ENCODE measurements at places on chromosomes 16 and 17.

GRCh38 chr17:35287286-35287811 lies 44.5 kb downstream of the SLFN5 start:
- no peak for DNase-seq

- DNase-seq, result peak; percentile 14
Measured at GRCh38 chr16:48608871-48609651, 919 bp downstream of the N4BP1 start.

DNA sequence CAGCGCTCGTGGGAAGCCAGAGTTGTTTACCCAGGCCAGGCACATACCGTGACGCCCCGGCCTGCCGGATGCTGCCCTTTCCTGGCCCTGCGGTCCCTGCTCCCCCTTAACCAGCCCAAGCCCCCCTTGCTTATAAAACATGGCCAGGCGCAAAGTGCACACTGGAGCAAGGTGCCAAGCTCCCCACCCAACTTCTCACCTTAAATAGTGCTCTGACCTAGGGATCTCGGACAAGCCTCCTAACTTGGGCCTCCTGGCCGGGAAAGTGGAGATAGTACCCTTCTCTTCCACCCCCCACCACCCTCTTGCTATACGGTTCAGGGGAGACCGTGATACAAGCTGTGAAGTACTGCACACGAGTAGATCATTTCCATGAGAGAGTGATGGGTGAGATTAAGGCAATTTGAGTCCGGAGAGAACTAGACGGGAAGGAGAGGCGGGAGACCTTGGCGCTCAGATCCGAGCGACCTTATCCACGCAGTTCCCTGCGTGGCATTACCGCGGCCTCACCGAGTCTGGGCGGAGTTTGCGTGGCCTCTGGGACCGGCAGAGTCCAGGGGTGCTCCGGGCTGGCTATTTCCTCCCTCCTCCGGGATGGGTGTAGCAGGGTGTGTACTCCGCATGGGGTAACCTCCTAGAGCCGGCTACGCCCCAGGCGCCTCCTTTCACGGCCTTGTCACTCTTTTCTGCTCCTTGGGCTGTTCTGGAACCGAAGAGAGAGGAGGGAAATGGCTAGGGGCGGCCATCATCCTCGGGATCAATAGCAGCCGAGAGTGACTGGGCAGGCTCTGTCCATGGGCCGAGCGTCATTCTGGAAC lies 4.4 kb upstream of the LHX1 start:
- no peak for DNase-seq

DNA sequence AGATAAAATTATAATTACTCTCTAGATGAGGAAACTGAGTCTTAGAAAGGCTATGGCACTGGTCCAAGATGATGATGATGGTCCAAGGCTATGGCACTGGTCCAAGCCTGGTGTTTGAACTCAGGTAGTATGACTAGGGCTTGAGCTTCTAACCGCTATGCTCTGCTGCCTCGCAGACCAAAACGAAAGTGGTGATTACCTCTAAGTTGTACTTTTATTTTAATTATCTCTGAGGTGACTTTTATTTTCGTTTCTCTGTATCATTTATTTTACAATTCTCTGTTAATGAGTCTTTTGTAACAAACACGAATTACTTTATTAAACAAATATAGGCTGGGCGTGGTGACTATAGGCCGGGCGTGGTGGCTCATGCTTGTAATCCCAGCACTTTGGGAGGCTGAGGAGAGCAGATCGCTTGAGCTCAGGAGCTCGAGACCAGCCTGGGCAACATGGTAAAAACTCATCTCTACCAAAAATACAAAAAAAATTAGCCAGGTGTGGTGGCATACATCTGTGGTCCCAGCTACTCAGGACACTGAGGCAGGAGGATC lies 5.6 kb downstream of the REXO5 start:
- no peak for DNase-seq

- DNase-seq, result no peak
Measured at GRCh38 chr16:74871608-74872007, 97.0 kb upstream of the FA2H start.

DNA sequence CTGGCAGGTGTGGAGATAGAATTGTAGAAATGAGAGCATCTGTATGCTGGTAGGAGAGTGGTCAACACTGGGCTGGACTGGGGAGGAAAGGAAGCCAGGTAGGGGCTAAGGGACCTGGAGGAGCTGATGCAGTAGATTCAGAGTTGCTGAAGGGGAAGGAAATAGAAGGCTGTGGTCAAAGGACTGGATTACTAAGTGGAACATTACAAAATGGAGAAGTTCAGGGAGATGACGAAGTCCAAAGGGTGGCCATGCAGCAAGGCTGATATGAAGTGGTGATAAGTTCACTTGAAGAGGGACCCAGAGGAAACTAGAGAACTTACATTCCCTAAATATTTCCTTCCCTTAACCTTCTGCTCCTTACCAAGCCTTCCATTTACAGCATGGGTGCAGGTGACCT lies 8.6 kb upstream of the CCL2 start:
- no peak for DNase-seq

DNA sequence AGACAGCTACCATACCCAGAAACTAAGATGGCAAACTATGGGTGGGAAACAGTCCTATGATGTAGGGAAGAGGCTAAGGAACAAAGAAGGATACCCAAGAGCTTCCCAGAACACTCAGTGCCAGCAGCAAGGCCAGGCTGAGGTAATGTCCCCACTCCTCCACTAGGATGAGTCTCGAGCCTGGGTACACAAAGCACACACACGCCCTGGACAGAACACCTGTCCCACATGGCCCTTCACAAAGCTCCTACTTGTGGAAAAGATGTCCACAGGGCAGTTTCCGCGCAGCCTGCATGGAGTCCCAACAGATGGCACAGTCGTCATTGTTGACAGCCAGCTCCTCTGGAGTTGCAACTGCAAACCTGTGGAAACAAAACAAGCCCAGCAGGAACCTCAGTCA lies 23.9 kb downstream of the AMFR start:
- DNase-seq, result no peak

DNA sequence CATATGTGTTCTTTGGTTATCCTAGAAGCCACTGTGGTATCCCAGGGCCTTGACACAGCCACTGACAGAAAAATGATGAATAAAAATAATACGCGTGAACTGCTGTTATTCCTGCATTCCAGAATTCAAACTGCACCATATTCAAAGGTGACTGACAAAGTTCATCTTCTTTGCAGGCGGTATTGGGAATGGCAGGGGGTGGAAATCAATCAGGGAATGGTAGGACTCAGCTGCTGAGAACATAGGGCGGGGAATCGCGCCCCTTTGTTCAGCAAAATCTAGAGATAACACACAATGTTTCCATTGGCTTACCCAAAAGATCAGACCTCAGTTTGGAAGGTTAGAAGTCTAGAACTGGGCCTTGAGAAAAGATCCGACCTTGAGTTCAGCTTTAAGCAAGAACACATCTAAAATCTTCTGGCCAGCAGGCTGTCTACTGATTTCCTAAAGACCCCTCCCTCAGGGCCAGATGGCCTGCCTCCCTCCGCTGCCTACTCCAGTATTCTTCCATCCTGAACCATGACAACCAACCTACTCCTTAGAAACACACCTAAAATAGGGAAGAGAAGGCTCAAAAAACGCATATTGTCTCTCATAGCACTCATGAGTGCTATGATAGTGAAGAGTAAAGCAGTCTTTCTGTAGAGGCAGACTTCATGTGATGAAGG lies 34.1 kb downstream of the CDK5R1 start:
- no peak for DNase-seq

DNA sequence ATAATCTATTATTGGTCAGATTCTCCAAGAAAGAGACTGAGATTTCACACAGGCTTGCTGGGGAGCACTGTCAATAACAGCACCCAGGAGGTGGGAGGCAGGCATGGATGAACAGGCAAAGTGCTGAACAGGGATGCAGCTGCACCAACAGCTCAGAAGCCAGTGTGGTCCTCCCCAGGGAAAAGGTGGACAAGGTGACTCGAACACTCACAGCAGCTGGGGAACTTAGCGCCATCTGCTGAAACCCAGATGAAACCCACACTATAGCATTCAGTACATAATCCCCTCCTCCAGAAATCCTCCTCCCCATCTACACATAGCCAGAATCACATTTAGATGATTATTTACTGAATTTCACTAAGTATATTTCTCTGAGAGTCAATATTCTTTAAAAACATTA lies 255.2 kb upstream of the WSB1 start:
- DNase-seq, result no peak

GRCh38 chr17:35080536-35080935 lies 17.0 kb upstream of the RFFL start:
- DNase-seq, result no peak

GRCh38 chr17:8384801-8385378 lies 1.9 kb upstream of the RPL26 start:
- peak; percentile 74 for DNase-seq

DNA sequence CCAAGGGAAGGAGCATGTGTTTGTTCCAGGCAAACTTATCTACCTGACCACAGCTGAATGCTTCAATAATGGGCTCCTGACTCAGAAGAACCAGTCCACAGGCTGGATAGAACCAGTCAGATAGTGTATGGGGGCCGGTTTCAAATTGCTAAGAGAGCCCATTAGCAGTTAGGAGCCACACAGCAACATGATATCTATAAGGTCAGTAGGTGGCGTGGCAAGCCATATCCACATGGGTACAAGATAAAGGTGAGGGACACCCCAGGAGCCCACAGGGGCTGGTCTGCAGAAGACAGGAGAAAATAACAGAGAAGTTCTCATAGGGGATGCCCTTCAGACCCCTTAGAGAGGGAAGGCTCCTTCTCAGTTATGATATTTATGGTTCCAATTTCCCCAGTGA lies 31.6 kb upstream of the CDRT15 start:
- no peak for DNase-seq

- DNase-seq, result no peak
Measured at GRCh38 chr17:50273654-50274040, 619 bp upstream of the TMEM92 start.

GRCh38 chr17:14341866-14342265 lies 41.0 kb downstream of the HS3ST3B1 start:
- DNase-seq, result no peak

DNA sequence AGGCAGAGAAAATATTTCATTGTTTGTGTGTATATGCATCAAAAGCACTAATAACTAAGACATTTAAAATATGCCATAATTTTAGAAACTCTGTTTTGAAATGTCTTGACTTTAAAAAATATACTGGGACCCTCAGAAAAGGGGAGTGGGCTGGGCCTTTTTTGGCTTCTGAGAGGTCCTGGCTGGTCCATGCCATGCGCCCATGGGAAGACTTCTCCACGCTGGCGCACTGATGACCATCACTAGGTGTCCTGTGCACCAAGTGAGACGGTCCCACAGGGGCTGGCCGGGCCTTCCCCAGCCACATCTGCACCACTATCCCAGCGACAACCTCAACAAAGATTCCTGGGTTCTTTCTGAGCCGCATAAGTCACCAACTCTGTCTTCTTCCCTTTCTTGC lies 27.0 kb upstream of the WFIKKN2 start:
- DNase-seq, result no peak

DNA sequence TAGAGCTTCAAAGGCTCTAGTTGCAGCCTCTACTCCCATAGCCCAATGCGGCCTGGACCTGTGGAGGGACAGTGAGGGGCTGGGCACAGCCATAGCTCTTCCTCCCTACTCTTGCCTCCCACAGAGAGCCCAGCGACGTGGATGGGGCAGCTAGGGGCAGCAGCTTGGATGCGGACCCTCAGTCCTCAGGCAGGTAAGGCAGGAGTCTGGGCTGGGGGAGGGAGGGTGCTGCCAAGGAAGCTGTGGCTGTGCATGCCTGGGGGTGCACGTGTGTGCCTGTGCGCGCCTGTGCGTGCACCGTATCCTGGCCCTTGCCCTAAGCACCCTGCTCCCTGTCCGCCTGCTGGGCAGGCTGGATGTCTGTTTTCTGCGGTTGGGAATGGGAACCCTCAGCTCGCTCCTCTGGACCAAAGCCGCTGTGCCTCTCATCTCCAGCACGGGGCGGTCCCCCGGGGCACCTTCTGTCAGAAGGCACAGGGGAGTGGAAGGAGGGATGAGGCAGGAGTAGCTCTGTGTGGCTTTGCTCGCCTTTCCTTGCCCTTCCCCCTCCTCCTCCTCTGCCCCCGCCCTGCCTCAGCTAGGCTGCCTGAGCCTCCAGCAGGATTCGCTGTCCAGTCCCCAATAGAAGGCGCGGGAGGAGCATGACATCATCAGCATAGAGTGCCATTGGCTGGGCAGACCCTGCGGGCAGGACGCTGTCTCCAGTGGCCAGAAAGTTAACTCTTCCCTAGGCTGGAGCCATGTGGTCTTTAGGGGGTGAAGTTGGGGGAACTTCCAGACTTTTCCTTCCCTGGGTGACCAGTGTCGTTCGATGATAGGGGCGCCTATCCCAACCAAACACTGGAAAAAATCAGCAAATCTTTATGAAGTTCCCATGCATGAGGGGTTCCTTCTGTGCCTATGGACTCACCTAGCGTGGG lies 797 bp downstream of the PRCD start:
- DNase-seq, result peak; percentile 87

GRCh38 chr16:78045865-78046581 lies 23.7 kb downstream of the CLEC3A start:
- no peak for DNase-seq

DNA sequence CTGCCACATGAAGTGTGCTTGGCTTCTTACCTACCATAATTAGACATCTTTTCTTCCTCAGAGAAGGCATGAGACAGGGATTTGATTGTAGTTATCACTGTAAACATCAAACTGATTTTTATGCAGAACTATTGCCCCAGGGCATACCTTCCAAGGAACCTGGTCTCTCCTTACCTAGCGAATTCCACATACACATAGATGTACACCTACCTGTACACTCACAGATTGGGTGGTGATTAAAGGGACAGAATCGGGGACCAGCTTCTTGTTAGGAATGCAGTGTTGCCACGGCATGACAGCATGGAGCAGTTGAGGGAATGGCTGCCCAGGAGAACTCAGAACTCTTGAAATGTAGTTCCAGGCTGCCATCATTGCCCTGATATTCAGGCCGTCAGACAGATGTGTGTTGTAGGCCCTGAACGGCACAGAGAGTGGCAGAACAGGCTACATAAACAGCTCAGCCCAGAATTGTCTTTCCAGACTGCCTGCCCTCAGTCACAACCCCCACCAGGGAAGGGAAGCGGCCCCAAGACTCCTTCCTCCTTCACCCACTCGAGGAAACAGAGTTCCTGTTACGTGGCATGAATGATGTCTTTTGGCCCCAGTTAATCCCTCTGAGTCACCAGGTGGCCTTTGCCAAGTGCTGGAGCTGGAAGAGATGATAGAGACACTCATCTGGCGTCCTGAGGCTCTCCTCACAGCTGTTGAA lies 17.8 kb upstream of the NAGLU start:
- peak; percentile 95 for DNase-seq

DNA sequence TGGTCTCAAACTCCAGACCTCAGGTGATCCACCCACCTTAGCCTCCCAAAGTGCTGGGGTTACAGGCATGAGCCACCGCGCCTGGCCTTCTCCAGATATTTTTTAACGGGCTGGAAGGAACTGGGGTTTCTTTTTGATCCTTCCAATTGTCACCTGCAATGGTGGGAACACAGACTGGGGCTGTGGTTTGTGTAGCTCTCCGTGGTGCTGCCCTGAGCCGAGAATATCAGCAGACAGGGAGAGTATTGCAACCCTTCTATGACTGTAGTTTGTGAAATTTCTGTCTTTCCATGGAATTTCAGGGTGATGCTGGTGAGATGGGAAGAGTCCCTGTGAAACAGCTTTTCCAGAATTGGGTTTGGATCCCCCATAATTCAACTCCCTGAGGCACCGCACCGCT lies 263.5 kb downstream of the ENGASE start:
- no peak for DNase-seq

- no peak for DNase-seq
Measured at GRCh38 chr17:40431231-40431602, 12.0 kb upstream of the IGFBP4 start.

All from fibroblast of gingiva (primary cell).